ENCODE measurements at places on chromosomes 5 and 9. TPM values are rescaled to one million over a fixed set of nuclear protein-coding genes. Genes with fewer than 3 reads are reported as not detected.

The SPATA31C1 gene
- total RNA-seq, result not detected

The BARHL1 gene
- total RNA-seq, result not detected

The LHX2 gene
- total RNA-seq, result not detected

The PCDHB6 gene
- 0.16 TPM for total RNA-seq

The FGFR4 gene
- total RNA-seq, result 36.5 TPM
